ENCODE measurements at places on chromosomes 12 and 14. TPM values are rescaled to one million over a fixed set of nuclear protein-coding genes. Genes with fewer than 3 reads are reported as not detected.

AKAP3 gene
- total RNA-seq: not detected

KRT2 gene
- total RNA-seq: not detected

FGF23 gene
- total RNA-seq: not detected

PNP gene
- total RNA-seq: 156 TPM

ART4 gene
- total RNA-seq: not detected

KLHDC1 gene
- total RNA-seq: 0.16 TPM

ACSM4 gene
- total RNA-seq: not detected

VWF gene
- total RNA-seq: 0.27 TPM

SYNDIG1L gene
- total RNA-seq: not detected

PRKD1 gene
- 3.0 TPM for total RNA-seq

C14orf39 gene
- total RNA-seq: not detected

GPR68 gene
- not detected for total RNA-seq

CRIP1 gene
- total RNA-seq: 1,923 TPM
